Memory B cell (primary cell): ENCODE measurements at places on chromosomes 7 and 10.

DNA sequence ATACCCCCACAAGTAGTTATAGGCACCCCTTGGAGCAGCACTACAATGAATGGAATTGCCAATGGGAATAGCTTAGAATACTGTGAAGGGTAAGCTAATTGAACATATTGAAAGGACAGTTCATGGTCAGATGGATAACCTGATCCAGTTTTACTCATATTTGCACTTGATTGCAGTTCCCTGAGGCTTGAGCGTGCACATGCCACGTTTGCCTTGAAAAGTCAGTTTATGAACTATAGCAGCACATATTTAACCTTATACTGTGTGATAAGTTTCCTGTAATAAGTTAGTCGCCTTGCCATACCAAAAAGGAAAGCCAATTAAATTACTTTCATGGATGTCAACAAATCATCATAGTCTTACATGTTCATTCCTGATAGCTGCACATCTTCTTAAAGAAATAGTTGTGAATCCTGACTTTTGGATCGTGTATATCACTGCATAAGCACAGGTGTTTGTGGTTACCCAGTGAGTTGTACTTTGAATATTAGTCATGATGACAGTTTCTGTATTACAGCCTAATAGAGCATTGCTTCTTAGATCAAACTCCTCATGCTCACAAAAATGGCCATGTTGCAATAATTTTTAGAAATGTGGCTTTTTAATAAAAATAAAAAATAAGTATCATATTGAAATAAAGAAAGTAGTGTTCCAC, 21.6 kb downstream of the DNTT start:
- no peak for DNase-seq

DNA sequence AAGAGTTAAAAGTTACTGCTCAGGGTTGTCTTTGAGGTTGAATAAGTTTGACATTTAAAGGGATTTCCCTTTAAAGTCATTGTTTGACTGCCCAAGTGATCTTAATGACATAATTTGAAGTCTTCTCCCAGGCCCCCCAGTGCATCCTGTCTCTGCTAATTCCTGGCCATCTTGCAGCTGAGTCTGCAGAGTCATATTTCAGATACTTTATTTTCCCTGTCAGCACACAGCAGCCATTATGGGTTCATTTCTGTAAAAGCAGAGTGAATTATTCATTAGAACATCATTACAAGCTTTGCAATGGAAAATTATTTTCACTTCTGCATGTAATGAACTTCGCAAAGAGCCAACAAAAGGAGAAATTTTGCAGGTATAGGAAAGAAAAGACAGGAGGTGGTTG, 536.6 kb downstream of the GALNT17 start:
- DNase-seq = no peak

GRCh38 chr7:127858915-127859189, 172.4 kb downstream of the LRRC4 start:
- no peak for DNase-seq

- no peak for DNase-seq
These were observed 103.9 kb downstream of the CUBN start for GRCh38 chr10:17025444-17026295.

- no peak for DNase-seq
These were observed 97.1 kb downstream of the TFEC start for GRCh38 chr7:115933471-115933870.

GRCh38 chr10:24898501-24898900, 53.9 kb downstream of the PRTFDC1 start:
- DNase-seq = no peak

- DNase-seq = no peak
These were observed 143.8 kb upstream of the RHEB start for GRCh38 chr7:151663382-151664100.

- no peak for DNase-seq
These were observed 78.7 kb downstream of the PIP4K2A start for GRCh38 chr10:22635650-22636049.

DNA sequence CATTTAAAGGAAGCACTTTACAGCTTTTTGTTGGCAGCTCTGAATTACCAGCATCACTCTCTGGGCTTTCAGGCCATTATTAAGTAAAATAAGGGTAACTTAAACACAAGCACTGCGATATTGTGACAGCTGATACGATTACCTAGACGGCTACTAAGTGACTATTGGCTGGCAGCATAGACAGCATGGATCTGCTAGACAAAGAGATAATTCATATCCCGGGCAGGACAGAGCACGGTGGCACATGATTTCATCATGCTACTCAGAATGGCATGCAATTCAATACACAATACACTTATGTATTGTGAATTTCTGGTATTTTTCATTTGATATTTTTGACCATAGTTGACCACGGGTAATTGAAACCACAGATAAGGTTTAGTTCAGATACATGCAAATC, 522.0 kb upstream of the LRRN3 start:
- DNase-seq = no peak

DNA sequence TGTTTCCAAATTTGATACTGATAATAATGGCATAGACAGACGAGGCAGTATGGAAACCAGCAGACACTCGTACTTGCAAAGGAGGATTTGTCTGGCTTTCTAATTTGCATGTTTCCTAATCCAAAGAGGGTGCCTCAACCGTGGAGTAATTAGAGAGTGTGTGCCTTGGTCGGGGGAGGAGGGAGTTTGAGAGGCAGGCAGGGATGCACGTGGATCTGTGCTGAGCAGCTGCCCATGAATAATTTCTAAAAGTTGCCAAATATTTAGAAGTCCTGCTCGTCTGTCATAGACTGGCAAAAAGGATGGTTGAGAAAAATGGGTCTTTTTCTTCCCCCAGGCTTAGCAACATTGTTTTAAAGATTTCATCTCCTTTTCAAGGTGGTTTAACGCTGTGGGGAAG, 69.4 kb downstream of the PTPRE start:
- no peak for DNase-seq

GRCh38 chr7:101950450-101951119, 133.2 kb downstream of the CUX1 start:
- DNase-seq = no peak
